ENCODE measurements at places on chromosomes 7 and 10. TPM values are rescaled to one million over a fixed set of nuclear protein-coding genes. Genes with fewer than 3 reads are reported as not detected.

The LOXL4 gene
- 4.0 TPM for polyA plus RNA-seq

The OGDHL gene
- polyA plus RNA-seq = 37.2 TPM

The NUTM2B gene
- polyA plus RNA-seq = 1.9 TPM

The LRIT2 gene
- not detected for polyA plus RNA-seq

The PLPP4 gene
- 5.4 TPM for polyA plus RNA-seq

GRCh38 chr10:16626697-16627096 lies 105.0 kb upstream of the C1QL3 start:
- no peak for DNase-seq

DNA sequence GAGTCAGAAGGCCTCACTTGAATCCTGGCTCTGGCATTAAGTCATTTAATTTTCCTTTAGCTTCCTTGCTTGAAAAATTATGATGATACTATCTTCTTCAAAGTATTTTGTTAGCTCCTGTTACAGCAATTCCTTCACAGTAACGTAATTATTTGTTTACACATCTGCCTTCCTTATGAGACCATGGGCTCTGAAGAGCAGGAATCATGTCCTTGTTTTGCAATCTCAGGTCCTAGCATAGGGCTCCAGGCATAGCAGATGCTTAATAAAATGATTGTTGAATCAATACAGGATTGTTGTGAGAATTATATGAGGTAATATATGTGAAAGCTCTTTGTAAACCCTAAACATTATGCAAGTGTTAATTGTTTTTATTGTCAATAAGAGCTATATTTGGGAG lies 25.5 kb downstream of the KLHDC10 start:
- no peak for DNase-seq

DNA sequence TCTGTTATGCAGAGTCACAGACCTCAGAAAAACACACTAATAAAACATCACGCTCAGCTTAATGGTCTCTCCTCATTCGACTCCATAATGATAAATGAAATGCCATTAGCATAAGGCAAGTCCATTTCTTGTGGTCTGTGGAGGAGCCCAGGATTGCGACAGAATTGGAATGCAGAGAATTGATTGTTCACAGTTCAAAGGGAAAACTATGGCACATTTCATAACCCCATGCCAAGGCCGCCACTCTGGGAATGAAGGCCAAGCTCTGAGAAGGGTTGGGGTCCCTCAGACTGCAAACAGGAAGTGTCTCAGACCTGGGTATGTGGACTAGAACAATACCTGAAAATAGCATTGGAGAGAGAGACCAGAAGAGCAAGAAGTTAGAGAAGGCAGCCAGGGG lies 398.9 kb downstream of the ADRA2A start:
- DNase-seq = no peak

GRCh38 chr7:153941061-153941460 lies 111.1 kb upstream of the DPP6 start:
- no peak for DNase-seq

- DNase-seq = no peak
These were observed 694 bp upstream of the FAS start for GRCh38 chr10:88989824-88990383.

DNA sequence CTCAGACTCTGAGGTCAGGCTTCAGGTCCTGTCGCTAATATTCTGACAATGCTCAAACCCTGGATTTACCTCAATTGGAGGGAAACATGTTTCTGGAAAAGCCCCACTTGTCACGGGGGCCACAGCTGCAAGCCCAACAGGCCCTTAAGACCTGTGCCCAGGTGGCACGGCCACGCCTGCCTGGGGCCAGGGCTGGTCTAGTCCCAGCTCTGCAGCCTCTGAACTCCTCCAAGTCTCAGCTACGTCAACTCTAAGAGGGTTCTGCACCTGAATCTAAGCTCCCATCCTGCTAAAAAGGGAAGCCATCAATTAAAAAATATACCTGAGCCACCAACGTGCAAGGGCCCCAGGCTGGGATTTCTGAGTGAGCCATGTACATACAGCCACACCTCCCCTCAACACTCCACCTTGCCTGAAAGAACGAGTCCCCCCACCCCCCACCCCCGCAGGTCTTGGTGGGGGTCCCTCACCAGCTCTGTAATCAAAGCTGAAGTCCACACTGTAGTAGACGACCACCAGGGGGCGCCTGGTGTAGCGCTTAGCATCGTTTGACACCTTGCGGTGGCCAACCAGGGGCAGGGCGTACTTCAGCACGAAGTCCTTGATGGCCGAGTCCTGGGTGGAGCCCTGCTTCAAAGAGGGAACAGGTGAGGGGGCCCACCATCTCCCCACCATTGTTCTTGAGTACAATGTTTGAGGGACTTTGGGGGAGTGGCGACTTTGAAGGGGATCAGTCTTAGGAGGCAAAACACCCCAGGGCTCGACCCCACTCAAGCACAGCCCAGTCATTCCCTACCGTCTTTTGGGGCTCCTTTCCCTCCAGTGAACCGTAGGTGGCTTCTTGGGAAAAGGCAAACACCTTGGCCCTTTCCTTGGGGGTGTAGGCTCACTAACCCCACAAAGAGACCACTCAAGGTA lies 22.6 kb downstream of the PDIA4 start:
- DNase-seq = no peak

GRCh38 chr7:121192834-121193233 lies 136.0 kb upstream of the WNT16 start:
- DNase-seq = no peak

DNA sequence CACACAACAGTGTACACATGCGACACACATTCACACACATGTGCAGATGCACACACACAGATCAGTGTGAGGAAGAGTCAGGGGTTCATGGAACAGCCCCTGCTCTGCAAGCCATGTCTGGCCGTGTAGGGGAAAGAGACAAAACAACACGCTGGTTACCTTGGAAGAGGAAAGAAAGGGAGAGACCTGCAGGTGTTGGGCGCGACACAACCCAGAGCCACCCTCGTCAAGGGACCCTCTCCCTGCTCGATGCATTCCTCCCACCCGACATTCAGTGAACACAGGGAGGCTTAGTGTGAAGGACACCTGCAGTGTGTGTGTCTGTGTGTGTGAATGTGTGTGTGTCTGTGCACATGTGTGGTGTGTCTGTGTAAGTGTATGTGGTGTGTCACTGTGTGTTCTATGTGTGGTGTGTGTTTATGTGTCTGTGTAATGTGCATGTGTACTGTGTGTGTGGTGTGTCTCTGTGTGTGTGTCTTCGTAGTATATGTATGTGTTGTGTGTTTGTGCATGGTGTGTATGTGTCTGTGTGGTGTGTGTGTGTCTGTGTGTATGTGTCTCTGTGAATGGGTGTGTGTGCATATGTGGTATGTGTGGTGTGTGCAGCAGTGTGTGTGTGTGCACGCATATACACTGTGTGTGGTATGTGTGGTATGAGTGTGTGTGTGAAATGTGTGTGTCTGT lies 69.5 kb upstream of the PITRM1 start:
- no peak for DNase-seq

DNA sequence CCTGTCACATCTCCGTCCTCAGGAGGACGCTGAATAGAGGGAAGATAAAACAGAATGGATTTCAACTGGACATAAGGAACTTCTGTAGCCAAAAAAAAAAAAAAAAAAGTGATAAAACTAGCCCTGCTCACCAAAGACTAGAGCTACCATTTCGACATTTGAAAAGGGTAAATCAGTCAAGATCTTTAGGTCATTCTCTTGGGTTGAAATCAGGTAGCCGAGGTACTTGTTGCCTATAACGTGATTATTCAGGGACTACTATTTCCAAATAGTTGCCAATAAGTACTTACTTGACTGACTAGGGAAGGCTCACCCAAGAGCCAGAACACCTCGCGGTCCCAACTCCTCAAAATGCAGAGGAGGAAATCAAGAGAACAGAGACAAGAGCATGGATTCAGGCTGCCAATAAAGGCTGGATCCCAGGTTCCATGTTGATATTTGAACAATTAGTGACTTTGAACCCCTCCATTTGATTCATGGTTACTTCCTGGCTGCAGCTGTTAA lies 2.0 kb downstream of the RHEB start:
- no peak for DNase-seq

DNA sequence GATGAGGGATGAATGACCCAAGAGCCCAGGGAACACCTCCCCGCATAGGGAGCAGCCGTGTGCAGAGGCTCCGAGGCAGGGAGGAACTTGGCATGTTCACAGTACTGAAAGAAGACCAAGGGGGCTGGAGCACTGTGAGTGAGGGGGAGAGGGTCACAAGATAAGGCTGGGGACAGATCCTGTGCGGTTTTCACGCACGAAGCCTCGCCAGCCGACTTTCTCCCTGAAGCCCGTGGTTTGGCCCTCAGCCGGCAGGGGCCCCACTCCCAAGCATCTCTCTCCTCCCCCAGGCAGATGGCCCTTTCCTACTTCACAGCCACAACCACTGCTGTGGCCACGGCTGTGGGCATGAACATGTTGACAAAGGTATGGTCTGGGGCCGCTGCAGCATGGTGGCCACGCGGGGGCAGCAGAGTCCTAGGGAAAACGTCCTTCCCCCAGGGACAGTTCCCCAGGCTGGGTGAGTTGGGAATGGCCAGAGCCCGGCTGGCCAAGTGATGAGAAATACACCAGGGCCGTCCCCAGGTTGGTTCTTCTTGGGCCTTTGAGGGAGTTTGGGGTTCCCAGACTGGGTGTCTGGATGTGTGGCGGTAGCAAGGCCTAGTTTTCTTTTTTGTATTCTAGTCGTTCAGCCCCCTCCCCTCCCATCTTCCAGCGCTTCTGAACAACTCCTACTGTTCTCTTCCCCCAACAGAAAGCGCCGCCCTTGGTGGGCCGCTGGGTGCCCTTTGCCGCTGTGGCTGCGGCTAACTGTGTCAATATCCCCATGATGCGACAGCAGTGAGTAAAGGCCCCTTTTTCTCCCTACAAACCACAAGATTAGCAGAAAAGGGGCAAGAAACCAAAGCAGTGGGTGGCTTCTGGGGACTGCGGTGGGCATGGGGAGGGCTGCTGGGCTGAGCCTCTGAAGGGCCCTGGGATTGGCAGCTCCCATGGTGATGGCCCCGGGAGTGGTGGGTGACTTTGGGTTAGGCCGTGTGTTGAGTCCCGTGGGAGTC lies 14.4 kb upstream of the WBP1L start:
- no peak for DNase-seq

GRCh38 chr7:106729720-106730385 lies 68.9 kb upstream of the CCDC71L start:
- no peak for DNase-seq

DNA sequence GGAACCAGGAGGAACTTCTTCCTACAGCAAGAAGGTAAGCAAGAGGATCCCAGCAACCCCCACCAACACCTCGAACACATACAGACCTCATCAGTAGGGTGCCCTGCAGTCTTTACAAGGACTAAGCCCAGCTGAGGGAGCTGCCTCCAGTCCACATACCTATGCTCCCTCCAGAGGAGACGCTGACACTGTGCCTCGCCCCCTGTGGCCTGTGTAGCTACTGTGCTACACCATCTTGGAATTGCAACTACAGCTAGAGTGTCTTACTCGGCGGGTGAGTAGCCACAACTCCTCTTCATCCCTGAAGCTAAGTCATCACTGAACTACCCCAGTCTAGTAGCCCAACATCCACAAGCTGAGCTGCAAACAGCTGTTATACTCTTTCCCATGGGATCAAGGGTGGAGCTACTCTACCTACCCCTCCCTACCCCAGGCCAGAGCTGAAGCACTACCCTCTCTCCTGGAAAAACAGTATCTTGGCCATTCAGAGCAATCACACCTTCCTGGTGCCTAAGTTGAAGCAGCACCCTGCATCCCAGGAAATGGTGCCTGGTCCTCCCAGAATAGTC lies 42.2 kb upstream of the CAMK2B start:
- no peak for DNase-seq

GRCh38 chr10:71397296-71398212 lies 834 bp downstream of the CDH23 start:
- no peak for DNase-seq

- no peak for DNase-seq
These were observed 73.0 kb upstream of the AFAP1L2 start for GRCh38 chr10:114477285-114477684.

DNA sequence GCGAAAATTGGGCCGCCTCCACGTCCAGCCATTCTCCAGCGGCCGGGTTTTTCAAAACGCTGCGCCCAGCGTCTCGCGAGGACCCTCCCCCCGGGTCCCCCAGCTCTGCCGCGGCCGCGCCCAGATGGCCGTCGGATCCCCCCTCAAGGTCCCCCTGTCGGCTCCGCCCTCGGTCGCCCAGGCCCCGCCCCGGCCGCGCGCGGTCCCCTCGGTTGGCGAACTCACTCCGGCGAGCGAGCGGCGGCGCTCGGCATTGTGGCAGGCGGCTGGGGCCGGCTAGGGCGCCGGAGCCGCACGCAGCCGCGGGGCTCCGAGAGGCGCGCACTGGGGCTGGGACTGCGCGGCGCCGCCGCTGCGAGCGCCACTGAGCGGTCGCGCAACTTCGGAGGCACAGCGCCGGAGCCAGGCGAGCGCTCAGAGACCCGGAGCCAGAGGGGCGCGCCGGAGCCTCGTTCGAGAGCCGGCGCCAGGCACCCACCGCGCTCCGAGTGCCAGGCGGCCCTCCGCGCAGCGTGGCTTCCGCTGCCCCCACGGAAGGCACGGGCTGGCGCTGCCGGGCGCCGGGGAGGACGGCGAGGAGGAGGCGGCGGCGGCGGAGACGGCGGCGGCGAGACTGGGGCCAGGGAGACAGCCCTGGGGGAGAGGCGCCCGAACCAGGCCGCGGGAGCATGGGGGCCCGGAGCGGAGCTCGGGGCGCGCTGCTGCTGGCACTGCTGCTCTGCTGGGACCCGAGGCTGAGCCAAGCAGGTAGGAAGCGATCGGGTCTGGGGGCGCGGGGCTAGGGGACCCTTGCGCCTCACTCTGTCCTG lies at the start of gene UNC5B:
Gene UNC5B (plus strand): TSS at position 253 of the 809 bp plus-strand sequence. CDS start 416 bp downstream, at position 669.
- no peak for DNase-seq

DNA sequence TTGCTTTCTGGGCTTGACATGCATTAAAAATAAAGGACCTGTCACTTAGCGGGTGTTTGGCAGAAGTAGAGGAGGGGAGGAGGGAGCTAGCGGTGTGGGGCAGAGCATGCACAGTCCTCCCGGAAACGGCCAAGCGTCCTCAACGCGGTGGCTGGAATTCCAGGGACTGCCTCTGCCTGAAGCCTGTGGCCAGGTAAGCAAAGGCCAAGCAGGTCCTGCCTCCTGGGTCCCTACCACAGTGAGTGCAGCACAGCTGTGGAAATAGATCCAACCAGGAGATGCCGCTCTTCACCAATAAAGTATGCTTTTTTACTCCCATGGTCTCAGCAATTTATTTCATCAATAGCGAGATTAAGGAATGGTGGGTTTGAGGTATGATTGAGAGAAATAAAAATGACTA lies 323.4 kb downstream of the WDR37 start:
- DNase-seq = no peak

- peak; percentile 74 for DNase-seq
These were observed 1.2 kb downstream of the COL26A1 start for GRCh38 chr7:101363734-101364374.

Data from renal cortex interstitium (tissue), 15 donors.